ENCODE measurements at places on chromosomes 1 and 21.

GRCh38 chr1:205192287-205192686 lies 19.2 kb downstream of the DSTYK start:
- no peak for DNase-seq

DNA sequence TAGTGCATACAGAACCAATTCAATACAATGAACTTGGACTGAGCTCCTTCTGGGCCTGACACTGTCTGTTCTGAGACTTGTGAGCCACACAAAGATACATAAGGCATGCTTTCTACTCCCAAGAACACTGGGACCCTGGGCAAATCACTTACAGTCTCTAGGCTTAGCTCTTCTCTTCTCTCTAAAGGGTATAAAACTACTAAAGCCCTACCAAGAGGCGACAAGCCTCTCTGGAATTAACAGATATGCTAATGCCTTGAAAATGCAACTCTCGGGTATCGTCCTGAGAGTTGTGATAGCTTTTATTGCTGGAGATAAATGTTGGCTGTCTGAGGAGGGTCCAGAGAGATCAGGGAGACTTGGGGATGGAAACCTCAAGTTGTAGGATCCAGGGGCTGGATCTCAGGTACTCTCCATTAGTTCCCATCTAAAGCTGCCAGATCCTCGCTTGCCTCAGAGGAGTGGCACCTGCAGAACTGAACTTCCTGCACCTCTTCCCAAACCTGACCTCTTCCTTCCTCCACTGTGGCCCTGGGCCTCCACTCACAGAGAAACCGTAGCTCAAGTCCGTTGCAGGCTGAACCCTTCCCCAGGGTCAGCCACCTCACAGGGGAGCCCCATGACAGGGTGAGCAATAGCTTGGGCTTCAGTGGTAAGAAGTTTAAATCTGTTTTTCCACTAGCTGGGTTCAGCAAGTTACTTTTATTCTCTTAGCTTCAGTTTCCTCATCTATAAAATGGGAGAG lies 11.5 kb upstream of the CFAP45 start:
- DNase-seq = no peak

- DNase-seq = no peak
These were observed 11.9 kb downstream of the ECE1 start for GRCh38 chr1:21278208-21278859.

DNA sequence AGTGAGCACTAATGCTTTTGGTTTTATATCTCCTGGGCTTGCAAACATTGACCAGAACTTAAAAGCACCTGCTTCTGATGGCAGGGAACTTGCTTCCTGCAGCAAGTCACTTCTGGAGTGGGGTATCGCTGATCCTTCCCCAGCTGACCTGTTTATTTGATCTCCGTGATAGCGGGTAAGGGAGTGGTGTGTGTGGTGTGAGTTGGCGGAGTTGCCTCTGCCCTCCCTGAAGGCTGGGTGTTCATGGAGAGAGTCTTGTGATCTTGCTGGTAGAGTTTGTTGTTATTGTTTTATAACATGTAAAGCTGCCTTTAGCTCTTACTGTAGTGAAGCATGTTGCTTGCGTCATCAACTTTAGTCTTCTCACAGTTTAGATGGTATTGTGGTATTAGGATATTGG lies 3.9 kb downstream of the MFN2 start:
- DNase-seq = no peak

DNA sequence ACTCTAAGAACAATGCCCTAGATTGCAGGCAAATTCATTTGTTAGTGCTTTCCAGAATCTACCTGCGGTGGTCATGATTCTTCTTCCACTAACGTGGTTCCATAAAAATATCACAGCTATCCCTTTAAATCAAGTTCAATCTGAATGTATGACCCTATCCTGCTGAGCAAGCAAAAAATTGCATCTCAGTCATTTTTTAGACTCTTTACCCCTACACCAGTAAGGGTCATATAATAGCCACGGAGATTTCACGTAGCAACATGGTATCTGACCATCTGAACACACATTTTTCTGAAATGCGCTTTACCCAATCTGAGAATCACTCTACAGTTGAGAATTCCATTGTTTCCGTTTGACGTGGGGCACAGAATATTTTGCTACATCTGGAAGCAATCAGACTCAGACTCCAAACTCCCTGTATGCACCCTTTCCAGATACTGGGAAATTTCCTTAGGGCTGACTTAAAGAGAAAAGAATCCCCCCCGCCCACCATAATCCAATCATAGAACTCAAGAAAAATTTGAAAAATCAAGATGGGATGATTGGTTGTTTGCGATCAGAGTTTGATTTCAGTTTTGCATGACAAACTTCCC lies 699.2 kb upstream of the ZP4 start:
- DNase-seq = no peak

DNA sequence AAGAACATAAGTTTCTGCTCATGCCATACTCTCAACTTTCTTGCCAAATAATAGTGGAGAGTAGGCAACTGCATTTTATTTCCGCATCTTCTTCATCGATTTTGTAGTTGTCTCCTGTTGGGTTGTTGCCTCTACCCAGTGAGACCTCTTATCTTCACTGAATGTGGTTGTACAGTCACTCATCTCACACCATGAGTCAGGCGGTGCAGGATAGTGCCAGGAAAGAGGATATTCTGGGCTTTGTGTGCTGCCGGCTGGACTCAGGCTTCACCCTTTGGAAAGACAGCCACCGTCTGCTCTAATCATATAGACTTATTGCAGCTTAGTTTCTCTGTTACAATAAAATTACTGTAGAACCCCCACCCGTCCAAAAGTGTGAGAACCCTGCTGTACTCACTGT lies 154.3 kb upstream of the USP24 start:
- DNase-seq = no peak

DNA sequence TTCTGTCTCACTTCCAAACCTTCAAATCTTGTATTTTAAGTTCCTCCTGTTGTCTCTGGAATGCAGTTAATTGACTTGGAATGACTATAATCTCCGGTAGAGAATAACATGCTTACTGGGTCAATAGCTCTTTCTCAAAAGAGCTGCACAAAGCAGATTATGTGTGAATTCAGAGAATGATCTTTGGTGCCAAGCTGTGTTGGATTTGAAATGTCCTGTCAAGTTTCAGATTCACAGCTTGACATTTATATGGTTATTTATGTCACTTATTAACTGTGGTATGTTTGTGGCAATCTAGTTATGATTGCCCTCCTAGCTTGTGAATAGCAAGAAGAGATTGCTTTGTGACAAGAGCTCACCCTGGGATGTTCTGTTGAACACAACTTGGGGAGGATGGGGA lies 128.3 kb upstream of the KCNE2 start:
- no peak for DNase-seq

DNA sequence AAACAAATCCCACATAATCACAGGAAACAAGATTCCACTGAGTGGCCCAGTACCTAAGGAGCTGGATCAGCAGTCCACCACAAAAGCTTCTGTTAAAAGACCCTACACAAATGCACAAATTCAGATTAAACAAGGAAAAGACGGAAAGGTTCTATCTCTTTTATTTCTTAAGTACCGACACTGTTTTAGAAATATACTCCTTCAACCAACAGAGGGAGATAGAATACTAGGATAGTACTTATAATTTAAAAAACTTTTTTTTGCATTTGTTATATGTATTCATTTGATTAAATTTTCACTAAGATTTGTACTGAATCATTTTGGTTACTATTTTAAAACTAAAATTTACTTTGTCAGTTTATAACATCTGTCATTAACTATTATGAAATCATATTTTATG lies 12.5 kb downstream of the CDC7 start:
- DNase-seq = no peak

DNA sequence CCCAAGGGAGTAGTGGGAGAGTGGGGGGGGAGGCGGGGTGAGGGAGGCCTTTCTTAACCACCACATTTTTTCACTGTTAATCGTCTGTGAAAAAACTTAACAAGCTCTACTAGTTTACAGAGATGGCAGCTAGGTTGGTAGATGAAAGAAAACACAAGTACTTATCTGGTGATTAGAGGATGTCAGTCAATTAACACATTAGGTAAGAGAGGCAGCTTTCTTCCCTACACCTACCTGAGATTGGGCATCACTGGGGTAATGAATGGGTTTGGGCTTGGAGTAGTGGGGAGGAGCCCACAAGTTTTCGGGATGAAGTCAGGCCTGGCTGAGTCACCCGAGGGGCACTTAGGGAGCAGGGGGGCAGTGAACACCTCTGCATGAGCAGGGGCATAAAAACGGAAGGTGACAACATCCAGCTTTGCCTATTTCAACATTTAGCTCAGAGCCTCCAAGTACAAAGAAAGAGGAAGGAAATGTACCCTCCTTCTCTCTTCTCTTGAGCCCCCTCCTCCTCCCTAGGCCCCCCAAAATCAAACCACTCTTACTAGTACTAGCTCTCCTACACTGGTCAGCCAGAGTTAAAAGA lies 2.5 kb downstream of the LBR start:
- DNase-seq = no peak

DNA sequence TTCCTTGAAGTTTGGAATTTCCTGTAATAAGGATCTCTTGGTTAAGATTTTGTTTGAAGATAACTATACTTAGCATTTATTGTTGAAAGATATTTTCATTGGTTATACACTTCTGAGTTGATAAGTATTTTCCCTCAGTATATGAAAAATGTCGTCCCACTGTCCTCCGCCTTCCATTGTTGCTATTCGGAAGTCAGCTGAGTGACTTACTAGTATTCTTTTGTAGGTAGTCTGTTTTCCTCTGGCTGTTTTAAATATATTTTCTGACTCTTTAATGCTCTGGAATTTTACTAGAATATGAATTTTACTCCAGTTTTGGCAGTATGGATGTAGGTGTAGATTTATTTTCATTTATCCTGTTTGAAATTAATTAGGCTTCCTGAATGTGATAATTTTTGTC lies 498.7 kb upstream of the NFIA start:
- DNase-seq = no peak

DNA sequence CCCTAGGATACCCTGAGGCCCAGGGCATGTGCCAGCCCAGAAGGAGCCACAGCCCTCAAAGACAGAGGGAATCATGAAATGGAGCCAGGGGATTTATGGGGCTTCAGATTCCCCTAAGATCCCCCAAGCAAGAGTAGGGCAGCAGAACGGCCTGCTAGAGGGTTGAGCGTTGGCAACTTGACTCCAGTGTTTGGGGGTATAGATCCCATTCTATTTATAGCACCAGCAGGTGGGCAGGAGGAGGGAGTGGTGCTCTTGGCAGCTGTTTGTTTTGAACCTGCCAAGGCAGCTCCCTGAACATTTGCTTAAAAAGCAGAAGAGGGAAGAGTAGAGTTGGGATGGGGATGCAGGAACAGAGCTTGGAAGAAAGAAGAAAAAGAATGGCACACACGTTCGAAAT lies 33.7 kb downstream of the GLUL start:
- no peak for DNase-seq

DNA sequence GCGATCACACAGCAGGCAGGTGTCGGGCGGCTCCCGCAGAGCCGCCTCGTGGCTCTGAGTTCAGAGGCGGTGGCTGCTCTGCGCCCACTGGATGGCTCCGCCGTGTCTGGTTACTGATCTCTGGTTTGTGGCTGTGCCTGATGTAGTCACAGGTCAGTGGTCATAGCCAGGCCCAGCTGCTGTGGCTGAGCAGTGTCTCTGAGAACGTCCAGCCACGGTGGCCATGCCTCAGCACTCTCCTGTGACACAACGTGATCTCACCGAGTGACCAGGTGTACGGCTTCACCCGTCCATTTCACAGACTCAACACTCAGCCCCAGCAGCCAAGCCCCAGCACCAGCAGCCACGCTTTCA lies 61.2 kb downstream of the KCNN3 start:
- no peak for DNase-seq

DNA sequence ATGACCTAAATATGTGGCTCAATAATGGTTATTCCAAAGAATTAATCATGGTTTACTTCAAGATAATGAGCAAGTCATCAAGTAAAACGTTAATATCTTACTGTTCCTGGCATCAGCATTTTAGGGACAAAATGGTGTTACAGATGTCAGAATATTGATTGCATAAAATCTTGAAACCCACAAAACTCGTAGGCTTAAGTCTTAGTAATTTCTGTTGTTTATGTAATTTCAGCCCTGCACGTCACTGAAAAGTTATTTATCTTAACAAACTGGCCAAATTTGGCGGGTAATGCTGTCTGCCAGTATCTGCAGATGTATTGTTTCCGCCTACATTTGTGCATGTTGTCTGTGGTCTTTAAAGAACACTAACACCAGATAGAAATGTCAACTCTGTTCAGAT lies 25.8 kb downstream of the CDC7 start:
- no peak for DNase-seq

GRCh38 chr1:31152181-31152795 lies 86.8 kb upstream of the PUM1 start:
- no peak for DNase-seq

- no peak for DNase-seq
These were observed 38.0 kb downstream of the ADSS2 start for GRCh38 chr1:244413736-244414135.

GRCh38 chr1:18972531-18972930 lies 16.1 kb upstream of the IFFO2 start:
- no peak for DNase-seq

All from stimulated activated CD4-positive, alpha-beta T cell treated with anti-CD3 and anti-CD28 coated beads, Interleukin-1b, Interleukin-23, amount 100 ng/mL, for 4 hours (primary cell).